ENCODE measurements at places on chromosomes 3 and 15.

DNA sequence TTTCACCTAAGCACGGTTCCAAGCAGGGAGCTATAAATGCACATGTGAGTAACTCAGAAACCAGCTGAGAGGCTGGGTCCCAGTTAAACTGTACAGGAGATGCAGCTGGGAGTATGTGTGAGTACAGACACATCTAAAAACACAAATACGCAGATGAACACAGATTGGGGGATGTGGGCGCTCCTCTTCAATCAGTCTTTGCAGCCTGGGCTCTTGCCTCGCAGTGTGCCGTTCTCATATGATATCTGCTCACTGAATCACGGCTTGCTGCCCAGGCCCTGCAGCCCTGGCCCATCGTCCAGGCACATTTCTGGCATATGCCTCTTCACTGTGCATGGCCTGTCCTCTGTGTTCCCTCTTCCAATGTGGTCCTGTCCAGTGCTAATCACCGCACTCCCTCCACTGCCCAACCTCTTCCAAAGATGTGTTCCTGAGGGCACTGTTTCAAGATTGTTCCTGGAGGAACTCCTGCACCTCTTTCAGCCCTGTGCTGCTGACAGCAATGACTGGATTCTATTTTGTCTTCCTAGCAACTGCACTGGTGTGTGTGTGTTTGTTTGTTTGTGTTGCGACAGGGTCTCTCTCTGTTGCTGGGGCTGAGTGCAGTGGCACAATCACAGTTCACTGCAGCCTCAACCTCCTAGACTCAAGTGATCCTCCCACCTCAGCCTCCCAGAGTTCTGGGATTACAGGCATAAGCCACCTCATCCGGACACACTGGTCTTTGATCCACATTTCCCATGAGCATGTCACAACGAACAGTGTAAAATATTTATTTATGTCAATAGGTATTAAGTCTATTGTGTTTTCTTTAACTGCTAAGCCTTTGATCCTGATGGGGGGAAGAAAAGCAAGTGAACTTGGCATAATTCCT lies 17.0 kb downstream of the CA12 start:
- DNase-seq = no peak

- no peak for DNase-seq
Observed at GRCh38 chr3:106806964-106807363, 570.3 kb upstream of the CCDC54 start.

DNA sequence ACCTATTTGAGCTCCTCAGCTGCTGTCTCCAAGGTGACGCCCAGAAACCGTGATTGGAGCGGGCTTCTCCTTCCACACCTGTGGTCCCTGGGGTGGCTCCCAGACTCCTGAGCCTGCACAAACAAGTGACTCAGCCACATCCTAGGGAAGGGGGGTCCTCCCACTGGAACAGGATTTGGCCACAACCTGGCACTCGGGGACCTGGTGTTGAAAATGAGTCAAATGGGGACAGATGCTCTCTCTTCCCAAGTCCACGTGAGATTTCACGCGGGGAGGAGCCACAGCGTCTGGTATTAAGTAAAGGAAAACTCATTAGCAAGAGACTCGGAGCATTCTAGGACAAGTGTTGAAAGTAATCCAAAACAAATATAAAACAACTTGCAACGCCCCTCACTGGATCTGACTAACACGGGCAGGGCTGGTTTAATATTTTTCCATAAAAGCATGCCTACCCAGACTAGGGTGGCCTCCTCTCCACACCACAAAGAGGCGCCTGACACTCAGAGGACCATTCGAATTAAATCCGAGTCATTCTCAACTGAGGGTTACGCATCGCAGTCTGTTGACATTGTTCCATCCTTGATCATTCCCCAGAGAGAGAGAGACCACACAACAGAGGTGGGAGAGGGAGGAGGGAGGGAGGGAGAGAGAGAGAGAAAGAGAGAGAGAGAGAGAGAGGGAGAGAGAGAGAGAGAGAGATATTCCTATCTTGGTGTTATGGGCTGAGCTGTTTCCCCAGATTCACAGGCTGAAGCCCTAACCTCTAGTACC lies 74.4 kb downstream of the MGLL start:
- DNase-seq = no peak

DNA sequence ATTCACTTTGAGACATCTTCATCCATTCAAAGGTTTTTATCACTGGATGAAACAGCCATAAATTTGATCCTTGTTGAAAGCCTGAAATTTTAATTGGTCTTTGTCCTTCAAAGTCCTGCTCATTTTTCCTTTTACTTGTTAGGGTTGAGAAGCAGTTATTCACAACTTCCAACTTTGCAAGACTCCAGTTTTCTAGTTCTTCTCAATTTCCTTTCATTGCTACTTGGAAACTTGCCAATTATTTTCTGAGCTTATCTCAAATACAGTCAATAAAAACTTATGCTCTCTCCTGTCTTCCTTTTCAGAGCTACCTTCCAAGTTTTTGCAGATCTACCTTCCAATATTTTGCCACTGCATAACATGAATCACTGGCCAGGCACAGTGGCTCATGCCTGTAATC lies 23.7 kb upstream of the CD276 start:
- DNase-seq = no peak

- DNase-seq = no peak
Observed at GRCh38 chr15:90211440-90212143, 10.5 kb downstream of the SEMA4B start.

- no peak for DNase-seq
Observed at GRCh38 chr3:48001991-48002390, 14.2 kb downstream of the MAP4 start.

DNA sequence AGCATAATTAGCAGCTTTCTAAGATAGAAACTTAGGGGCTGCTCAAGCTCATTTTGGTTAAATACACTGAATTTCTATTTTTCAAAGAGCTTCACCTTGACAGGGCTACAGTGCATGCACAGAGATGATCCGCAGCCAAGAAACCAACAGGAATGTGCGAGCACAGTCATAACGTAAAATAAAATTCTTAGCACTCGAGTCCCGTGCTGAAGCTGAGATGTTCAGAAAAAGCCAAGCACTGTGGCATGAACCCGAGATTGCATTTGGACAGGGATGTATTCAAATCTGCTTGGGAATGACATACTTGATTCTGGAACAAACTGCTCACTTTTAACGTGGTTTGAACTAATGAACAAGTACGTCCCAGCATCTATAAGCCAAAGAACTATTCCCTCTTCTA lies 340.3 kb downstream of the FOXP1 start:
- DNase-seq = no peak
